ENCODE measurements at places on chromosomes 2 and 18.

DNA sequence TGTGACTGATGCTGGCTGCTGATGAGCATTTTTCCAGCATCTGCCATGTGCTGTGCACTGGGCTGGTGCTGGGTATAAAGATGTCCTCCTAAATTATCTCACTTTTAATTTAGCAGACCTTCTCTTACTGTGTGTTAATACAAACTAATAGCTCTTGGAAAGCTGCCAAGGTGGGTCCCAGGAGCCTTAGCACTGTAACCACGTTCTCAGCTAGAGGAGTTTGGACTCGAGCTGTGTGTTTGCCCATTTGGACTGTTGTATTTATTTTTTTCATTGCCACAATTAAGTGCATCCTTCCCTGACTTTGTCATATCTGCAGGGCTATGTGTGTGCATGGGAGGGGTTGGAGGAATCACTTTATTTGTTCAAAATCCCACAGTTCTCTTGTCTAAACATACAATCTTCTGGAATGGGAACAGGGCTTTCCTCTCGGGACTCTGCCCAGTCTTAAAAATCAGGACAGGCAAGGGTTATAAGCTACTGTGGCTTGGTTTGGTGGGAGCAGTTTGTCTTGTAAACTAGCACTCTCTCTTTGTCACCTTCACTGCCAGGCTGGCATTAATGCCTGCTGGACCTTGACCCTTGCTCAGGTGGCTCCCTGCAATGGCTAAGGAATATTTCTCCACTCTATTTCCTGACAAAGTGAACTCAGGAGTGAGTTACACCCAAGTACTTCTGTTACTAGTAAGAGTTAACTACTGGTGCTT, 129.7 kb upstream of the MGAT5 start:
- no peak for DNase-seq

GRCh38 chr2:43129676-43130547, 96.5 kb downstream of the ZFP36L2 start:
- DNase-seq = no peak

GRCh38 chr2:10901160-10901939, 10.4 kb upstream of the KCNF1 start:
- DNase-seq = peak; percentile 85

DNA sequence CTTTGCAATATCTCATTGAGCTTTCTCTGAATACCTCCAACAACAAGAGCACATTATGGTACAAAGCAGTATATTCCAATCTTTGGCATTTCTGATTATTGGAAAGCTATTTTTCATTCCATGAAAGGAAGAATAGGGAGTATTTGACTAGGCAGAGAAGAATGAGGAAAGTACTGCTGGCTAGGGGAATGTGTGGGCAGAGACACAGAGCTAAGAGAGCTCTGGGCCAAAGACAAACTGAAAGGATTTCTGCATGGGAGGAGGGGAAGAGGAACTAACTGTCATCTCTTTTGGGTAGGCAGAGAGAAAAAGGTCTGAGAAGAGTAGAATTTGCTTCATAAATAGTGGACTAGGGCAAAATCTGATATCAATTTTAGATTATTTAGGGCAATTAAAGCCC, 150.8 kb downstream of the CCDC85A start:
- DNase-seq = no peak

DNA sequence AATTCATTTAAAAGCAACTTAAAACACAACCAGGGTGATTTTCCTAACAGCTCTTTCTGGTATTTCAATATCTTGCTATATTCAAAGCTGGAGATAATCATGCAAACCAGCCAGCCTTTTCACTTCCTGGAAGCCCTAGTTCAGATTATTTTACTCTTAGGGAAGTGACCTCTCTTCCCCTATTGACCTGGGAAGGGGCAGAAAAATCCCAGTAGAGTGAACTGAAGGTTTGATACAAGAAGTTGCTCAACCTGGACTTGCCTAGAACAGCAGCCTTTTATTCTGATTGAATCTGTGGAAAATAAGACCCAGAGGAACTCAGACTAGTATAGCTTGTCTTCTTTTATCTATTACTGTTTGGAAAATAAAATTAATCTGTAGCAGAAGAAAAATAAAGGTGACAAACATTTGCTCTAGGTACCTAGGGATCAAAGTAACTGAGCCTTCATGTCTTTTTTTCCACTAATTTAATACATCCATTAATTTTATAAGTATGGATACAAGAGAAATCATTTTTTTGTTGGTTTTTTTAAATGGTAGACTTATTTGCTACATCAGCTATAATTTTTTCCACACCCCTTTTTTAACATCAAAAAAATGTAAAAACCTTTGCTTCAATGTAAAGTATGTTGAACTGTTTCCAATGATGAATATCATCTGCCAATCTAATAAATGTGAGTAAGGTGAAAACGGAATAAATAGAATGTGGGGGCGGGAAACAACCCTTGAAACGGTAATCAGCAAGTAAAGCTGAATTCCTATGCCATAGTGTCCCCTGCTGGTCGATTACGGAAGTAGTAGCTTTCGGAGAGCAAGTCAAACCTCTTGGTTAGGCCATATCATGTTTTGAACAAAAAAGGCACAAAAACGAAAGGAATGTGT, 629.9 kb downstream of the NRXN1 start:
- DNase-seq = peak; percentile 59

- no peak for DNase-seq
Observed at GRCh38 chr2:227177592-227178336, 13.3 kb downstream of the COL4A3 start.

Measured in urothelium cell line (cell line).